ENCODE measurements at places on chromosomes 7 and 10.

GRCh38 chr7:4025694-4026615 lies 656.1 kb upstream of the FOXK1 start:
- DNase-seq = no peak

- DNase-seq = no peak
Measured at GRCh38 chr10:130466271-130466997, 330.2 kb downstream of the GLRX3 start.

- DNase-seq = no peak
Measured at GRCh38 chr7:115724400-115725056, 306.0 kb downstream of the TFEC start.

DNA sequence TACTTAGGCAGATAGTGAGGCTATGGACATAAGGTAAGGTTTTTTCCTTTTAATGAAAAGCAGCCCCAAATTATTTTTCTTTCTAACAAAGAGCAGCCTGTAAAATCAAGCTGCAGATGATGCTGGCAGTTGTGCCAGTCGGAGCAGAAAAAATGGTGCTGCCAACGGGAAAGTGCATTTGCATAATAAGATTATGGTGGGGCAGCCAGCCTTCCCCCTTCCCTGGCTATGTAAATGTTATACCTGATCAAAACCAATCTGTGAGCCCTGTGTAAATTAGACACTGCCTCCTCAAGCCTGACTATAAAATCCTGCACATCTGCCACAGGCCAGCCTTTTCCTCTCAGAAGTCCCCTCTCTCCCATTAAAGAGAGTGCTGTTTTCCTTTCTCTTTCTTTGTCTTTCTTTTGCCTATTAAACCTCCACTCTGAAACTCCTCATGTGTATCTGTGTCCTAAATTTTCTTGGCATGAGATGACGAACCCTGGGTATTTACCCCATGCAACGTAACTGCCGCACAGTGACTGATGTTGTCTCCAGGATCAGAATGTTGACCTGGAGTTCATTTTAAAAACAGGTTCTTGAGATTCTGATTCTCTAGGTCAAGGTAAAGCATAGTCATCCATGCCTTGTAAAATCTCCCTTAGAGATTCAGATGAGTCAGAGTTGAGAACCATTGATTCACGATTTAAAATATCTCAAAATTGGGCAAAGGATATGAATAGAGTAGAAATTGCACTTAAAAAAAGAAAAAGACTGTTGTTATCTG lies 167.3 kb upstream of the C1GALT1 start:
- DNase-seq = no peak

DNA sequence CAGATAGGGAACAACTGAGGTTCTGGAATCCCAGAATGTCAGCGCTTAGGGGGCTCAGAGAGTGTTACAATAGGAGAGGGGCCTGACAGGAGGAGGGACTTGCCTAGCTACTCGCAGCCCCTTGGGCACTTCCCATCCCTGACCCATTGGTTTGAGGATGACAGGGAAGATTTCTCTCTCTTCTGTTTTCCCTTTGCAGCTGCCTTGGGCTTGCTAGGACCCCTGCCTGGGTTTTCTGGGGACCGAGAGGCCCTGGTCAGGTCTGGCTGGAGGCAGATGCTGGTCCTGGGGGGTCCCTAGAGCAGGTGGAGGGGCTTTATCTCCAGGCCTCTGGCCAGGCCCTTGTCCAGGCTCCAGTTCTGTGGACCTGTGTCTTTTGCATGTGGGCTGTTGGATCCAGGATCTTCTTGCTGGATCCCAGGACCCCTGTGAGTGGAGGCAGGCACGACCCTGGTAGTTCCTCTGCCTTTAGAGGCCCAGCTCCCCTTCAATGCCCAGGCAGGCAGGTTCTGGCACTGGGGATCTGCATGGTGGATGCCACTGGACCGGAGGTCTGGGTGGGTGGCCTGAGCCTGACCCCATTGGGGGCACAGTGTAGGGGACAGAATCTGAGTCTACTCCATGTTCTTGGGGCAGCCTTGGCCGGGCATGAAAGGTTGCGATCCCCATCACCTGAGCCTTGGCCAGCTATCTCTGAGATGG lies 26.9 kb downstream of the RAMP3 start:
- peak; percentile 29 for DNase-seq

GRCh38 chr7:108802650-108803049 lies 233.0 kb downstream of the DNAJB9 start:
- DNase-seq = no peak

DNA sequence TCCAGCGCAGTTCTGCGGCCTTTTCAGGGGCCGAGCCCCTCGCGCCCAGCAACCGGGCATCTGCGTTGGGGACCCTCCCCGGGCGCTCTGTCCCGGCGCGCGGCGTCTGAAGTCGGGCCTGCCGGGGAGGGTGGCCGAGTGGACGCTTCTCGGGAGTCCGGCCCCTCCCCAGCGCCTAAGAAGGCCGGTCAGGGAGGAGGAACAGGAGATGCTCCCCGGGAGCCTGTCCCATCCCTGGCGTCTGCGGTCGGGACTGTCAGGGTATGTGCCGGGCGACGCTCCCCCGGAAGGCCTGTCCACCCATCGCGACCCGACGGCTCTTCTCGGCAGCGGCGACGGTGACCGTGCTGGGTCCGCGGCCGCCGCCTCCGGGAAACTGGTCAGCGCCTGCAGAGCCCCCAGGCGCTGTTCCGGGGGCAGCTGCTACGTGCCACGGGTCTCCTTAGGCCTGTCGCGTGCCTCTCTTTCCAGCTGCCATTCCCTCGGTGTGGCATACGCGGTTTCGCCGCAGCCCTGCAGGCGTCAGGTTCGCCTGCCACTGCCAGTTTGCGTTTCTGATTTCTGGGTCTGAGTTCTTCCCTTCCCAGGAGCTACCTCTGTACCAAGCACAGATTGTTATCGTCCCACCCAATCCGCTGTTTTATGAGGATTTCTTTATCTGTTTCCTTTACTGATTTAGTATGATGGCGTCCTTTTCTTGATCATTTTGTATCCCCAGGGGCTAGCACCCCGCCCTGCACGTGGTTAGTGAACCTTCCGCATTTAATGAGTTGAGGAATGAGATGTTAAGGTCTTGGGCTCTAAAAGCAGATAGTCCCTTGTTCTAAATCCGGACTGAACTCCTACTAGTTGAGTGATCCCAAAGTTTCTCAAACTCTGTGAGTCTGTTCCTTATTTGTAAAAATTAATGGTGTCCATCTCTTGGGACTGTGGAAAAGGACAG lies 782 bp downstream of the IFIT5 start:
- peak; percentile 85 for DNase-seq

GRCh38 chr10:104190695-104191094 lies 41.5 kb downstream of the CFAP43 start:
- no peak for DNase-seq

GRCh38 chr10:68900427-68901104 lies 549 bp upstream of the DDX50 start:
- no peak for DNase-seq

GRCh38 chr7:154553711-154554265 lies 449.1 kb downstream of the PAXIP1 start:
- no peak for DNase-seq

DNA sequence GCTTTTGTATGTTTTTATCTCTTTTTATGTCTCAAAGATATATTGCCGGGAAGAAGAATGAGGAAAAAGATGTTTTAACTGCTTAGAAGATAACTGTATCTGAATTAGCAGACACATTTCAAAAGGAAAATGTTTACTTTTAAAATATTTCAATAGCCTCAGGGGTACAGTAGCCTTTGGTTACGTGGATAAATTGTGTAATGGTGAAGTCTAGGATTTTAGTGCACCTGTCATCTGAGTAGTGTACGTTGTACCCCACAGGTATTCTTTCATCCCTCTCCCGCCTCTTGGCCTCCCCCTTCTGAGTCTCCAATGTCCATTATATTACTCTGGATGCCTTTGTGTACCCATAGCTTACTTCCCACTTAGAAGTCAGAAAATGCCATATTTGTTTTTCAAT lies 222.1 kb downstream of the FANK1 start:
- DNase-seq = no peak

GRCh38 chr7:92360387-92360786 lies 86.9 kb upstream of the GATAD1 start:
- DNase-seq = no peak

DNA sequence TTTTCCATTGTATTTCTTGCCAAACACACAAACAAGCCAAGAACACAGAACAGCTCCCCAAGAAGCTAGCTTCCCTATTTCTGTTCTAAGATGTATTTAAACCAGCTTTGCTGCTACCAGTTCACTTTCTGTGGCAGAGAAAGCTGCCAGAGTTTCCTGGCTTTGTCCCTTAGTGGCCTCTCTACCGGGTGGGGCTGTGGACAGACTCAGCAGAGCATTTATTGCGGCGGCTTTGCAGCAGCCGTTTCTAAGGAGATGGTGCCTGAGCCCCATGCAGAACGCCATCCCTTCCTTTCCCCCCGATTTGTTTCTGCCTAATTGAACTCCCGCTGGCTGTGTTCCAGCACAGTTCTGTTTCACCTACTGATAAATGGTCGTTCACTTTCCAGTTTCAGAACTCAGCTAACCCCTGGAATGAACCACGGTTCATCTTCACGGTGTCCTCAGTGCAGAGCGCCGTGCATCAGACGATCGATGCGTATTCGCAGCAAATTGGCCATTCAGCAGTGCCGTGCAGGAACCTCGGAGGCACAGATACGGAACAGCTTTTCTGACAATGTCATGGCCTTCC lies 33.8 kb upstream of the SFMBT2 start:
- no peak for DNase-seq

GRCh38 chr7:46603296-46603752 lies 682.3 kb upstream of the IGFBP3 start:
- no peak for DNase-seq

- no peak for DNase-seq
Measured at GRCh38 chr7:100515072-100515532, 23.9 kb upstream of the AGFG2 start.

GRCh38 chr10:117262291-117262902 lies 21.5 kb downstream of the SLC18A2 start:
- DNase-seq = no peak

DNA sequence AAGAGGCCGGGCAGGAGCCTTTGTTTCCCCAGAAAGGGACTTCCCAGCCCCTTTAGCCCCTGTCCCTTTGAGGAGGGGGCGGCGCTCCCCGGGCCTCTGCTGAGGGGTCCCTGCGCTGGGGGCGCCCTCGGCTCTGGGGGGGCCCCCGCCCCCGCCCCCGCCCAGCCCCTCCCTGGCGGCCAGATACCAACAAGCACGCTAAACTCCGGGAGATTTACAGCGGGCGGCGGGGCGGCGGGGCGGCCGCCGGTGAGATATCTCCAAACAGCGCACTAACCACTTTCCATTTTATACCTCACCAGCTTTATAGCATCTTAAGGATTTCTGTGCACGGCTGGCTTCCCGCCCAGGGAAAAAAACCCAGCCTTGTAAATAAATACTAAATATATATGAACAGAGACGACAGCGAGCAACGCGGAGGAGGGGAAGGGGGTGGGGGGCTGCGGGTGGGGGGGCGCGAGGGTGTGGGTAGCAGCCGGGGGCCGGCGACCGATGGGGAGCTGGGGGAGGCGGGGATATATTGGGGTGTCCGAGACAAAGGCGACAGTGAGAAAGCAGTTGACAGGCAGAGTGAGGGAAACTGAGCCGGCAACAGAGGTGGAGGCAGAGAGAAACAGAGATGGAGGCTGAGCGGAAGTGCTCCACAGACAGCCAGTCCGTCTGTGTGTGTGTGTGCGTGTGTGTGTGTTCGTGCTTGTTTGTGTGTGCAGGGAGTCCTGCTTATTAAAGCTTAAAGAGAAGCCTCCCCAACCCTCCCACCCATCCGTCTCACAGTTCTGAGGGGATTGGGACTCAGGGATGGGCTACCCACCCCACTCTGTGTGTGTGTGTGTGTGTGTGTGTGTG lies 85.8 kb downstream of the HIF1AN start:
- no peak for DNase-seq

- DNase-seq = peak; percentile 82
Measured at GRCh38 chr7:107742678-107743566, 1.0 kb upstream of the CBLL1 start.

DNA sequence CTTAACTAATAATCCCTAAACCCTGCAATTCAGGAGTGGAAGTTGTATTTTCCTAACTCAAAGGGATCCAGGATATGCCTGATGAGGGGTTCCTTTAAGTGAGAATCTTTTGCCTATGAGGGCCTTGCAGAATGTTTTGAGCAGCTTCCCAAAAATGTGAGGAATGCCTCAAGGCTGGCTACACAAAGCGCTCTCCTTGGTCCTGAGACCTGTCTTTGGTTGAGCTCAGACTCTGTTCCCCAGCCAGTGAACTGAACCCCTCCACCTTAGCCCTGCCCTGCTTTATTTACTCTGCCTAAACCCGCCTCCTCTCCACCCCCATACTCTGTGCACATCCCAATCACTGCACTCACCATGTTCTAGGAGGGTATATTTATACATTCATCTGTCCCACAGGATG lies 108.6 kb downstream of the NRCAM start:
- no peak for DNase-seq
